GM23338 (cell line): ENCODE measurements at places on chromosomes 6 and 20. TPM values are rescaled to one million over a fixed set of nuclear protein-coding genes. Genes with fewer than 3 reads are reported as not detected.
A peak's percentile ranks its signal among the peaks of the same experiment; 100 is the strongest.

POM121L2 gene
- 0.07 TPM in 1 of 2 replicates, not detected in the other for total RNA-seq

RPP40 gene
- total RNA-seq = 40.4 and 49.6 TPM in 2 replicates

DNA sequence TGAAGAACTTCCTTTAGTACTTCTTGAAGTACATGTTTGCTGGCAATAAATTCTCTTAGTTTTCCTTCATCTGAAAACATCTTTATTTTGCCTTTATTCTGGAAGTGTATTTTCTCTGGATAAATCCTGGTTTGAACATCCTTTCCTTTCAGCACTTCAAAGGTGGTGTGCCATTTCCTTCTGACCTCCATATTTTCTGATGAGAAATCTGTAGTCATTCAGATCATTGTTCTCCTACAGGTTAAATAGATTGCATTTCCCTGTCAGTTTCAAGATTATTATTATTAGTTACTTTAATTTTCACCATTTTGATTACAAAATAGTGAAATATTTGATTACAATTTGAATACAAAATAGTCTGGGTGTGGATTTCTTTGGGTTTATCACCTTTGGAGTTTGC, 134.5 kb downstream of the CDH26 start:
- DNase-seq = no peak

DNA sequence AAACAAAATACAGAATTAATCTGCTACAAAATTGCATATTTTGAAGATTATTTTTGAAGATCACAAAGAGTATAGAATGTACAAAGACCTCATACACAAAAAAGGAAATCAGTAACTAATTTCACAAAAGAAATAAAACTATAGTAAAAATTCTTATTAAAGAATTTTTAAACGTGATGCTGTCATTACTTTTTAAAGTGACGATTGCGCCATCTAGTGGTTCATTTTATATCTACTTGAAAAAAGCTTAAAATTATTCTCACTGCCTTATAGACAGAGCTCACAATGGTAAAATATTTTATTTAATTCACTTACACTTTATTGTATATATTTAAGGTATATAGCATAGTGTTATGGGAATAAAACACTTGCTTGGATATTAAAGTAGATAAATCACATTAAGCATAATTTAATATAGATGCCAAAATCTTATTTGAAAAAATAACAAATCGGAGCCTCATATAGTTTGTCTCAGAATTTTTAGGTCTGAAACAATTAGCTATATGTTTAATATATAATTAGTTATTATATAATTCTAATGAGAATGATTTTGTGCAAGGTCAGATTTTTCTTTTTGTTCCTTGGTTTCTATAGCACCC, 128.8 kb downstream of the PHF3 start:
- DNase-seq = peak; percentile 68

DNA sequence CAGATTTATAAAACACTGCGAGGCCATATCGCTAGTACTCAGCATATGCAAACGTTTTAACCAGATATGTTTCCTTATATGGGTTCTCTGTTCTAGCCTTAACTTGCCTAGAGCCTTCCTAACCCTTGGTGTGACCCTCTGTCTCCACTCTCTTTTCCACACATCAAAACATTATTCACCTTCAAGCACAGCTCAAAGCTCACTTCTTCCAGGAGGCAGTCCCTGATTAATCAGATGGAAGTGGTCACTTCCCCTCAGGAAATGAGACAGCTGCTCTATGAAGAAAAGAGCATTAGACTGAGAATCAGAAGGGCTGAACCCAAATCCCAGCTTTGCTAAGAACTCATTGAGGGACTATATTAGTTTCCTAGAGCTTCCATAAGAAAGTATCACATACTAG, 39.8 kb upstream of the SLC17A4 start:
- no peak for DNase-seq

DNA sequence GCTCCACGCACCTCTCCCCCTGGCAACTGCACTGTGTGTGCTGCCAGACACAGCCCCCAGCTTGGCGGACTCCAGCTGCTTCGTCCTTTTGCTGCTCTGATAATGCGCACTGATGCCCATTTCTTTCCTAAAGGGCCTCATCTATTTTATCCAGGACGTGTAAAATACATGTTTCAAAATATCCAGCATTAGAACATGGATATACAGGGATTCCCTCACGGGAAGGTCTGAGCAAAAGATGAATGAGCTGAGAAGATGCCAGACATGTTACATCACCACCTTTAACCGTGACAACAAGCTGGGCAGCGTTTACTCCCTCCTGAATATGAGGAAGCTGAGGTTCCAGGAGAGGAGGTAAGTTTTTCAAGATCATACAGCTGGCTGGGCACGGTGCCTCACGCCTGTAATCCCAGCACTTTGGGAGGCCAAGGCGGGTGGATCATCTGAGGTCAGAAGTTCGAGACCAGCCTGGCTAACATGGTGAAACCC, 32.8 kb downstream of the TNXB start:
- DNase-seq = no peak

DNA sequence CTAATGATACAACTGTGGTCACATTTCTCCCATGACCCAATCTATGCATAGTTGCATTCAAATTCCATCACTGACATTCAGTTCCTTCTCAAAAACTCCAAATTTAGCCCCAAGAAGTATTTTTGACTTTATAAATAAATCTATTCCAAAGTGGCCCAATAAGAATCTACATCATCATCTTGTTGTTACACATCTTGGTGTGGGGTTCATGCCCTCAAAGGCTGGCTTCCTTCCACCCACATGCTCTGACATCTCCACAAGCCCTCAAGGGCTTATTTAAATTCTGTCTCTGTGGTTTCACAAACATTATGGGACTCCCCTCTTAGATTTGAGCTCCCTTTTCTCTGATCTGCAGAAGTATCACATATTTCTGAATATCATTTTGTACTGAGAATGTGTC, 585.3 kb upstream of the BTBD3 start:
- no peak for DNase-seq

GRCh38 chr6:114430534-114431124, 87.8 kb upstream of the HS3ST5 start:
- DNase-seq = peak; percentile 51

DNA sequence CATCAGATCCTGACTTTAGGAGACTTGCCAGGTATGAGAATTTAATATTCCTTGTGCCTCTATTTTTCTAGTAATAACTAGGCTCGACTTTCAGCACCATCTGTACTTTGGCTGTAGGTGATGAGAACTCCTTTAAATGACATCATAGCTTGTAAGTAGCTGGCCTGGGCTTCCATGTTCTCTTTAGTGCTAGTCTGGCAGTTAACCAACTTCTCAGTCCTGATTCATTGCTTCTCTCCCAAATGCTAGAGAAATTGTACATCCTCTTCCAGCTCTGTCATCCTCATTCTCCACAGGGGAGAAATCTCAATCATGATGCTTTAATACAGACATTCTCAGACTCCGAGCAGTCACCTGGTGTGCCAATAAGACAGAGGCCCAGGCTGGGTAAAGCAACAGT, 143.5 kb upstream of the MOCS1 start:
- DNase-seq = no peak

GRCh38 chr6:13409991-13410390, 77.4 kb downstream of the GFOD1 start:
- DNase-seq = no peak
